ENCODE measurements at places on chromosomes 4 and X.

- DNase-seq = no peak
Measured at GRCh38 chr4:168914095-168914494, 96.0 kb downstream of the CBR4 start.

GRCh38 chr4:176438401-176438800 lies 118.6 kb downstream of the SPCS3 start:
- DNase-seq = no peak

- DNase-seq = no peak
Measured at GRCh38 chr4:116073051-116073450, 959.6 kb upstream of the NDST4 start.

DNA sequence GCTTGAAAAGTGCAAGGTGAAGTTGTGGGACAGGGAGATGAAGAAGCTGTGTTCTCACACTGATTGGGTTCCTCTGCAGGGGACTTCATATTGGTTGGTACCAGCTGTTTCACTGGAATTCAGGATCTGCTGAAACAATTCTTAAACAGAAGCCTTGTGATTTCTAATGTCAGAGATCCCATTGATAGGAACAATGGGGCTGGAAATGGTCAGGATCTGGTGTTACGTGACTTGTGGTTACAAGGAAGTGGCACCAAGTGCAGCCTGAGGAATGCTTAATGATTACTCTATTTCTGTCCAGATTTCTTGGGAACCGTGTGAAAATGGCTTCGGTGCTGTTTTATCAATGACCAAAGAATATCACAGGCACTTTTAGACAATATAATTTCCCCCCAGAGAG lies 68.1 kb downstream of the MOSPD2 start:
- no peak for DNase-seq
